WTC11 (cell line): ENCODE measurements at places on chromosomes 3 and 15. TPM values are rescaled to one million over a fixed set of nuclear protein-coding genes. Genes with fewer than 3 reads are reported as not detected.

- DNase-seq, result no peak
Observed at GRCh38 chr3:117523418-117523817, 813.8 kb downstream of the TUSC7 start.

DNA sequence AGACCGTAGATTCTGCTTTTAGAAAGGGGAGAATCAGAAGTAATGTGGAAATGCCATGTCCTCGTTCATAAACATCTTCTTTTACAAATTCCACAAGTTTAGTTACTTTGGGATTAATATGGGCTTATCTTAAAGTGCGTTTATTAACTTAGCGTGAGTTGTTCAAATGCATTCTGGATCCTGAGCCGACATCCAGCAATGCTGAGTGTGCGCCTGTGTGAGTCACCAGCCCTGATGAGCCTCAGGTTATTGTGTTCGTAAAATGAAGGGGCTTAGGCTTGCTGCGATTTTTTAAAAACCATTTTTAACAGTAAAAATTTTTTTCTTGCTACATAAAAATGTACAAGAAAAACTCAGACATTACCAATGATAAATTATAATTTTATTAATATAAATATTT is 57.9 kb downstream of the TFRC start:
- no peak for DNase-seq

DNA sequence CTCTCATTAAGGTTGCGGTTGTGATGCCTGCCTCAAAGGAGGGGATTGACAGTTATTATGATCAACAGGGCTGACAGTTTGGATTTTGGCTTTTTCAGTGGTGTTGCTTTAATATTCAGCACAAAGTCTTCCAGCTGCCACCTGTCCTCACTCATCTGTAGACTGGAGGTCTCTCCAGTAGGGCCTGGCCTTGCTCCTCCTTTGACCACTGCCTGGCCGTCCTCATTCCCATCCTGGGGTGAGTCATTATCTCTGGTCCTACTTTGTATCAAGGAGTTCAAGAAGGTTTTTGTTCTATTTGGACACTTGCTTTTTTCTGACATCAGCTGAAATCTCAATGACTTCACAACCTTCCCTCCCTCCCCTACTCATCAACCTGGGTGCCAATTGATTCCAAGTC is 95.1 kb upstream of the ZPLD1 start:
- no peak for DNase-seq

DNA sequence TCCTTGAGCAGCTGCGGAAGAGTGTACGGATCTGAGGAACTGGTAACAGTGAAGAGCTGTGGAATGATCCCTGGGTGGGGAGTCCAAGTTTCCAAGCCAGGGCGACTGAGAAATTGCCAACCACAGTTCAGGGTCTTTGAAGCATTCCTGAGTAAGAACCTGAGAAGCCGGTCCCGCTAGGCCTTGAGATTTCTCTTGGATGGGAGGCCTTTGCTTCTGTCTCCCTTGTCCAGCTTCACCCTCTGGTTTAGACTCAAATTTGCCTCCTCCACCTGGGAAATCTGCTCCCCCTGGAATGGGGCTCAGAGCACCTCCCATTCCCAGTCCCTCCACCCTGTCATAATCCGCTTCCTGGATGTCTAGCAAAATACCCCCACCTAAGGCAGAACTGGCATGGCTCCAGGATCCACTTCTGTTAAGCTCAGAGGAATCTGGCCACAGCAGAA is 127.7 kb upstream of the DLG1 start:
- no peak for DNase-seq

GRCh38 chr3:73710340-73710739 is 85.6 kb upstream of the PDZRN3 start:
- no peak for DNase-seq

GRCh38 chr3:16993227-16993626 is 108.5 kb downstream of the PLCL2 start:
- DNase-seq, result no peak

- no peak for DNase-seq
Observed at GRCh38 chr3:12959838-12960378, 113.3 kb downstream of the IQSEC1 start.

GRCh38 chr15:89917442-89918101 is 4.8 kb upstream of the ARPIN start:
- DNase-seq, result no peak

DNA sequence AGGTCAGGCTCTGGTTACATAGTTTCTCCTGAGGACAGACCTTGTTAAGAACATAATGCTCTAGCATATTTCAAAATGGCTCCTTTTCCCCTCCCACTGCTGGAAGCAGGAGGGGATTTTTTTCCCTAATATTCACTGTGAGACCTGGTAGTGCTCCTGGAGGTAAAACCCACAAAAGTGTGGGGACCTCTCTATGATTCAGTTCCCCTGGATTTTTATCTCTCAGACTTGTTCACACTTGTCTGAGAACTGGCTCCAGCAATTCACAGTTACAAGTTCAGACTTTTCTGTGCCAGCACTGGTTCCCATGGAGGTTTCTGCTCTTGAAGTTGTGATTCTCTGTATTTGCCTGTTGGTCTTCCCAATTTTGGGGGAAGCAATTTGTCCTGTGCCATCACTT is 36.3 kb upstream of the PCOLCE2 start:
- DNase-seq, result no peak

DNA sequence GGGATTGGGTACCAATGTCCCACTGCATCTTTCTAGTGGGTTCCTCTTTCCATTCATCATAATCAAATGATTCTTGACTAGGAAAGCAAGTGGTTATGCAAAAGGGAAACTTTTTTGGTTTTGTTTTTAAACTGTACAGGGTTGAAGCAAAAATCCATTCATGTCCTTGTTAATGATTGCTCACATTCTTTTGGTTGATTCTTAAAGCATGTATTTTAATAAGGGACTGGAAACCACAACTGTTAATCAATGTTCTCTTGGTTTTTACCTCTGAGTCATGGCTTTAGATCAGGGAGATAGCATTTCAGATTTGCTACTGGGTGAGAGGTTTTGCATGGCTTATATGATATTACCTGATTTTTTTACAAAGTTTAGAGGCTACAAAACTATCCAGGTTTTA is 371.7 kb upstream of the RGMA start:
- DNase-seq, result no peak

DNA sequence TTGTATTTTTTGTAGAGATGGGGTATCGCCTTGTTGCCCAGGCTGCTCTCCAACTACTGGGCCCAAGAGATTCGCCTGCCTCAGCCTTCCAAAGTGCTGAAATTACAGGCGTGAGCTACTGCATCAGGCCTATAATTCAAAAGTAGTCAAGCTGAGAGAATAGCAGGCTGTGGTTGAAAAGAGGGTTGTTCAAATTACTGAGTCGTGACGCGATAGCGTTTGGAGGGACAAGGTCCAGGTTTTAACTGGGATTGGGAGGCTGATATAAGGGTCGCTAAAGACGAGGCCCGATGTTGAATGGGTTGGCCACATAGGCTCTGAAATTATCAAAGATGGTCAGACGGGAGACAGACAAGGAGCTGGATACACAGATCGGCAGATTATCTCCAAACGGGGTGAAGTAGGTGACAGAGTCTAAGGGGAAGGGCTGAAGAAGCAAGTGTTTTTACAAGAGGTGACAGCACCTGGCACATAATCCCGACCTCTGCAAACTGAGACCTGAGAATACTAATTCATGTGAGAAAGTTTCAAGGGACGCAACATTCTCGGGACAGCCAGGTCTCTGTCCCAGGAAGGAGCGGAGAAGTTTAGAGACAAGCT is 759 bp upstream of the ARID3B start:
- no peak for DNase-seq

- DNase-seq, result no peak
Observed at GRCh38 chr3:37808656-37809055, 53.0 kb upstream of the CTDSPL start.

DNA sequence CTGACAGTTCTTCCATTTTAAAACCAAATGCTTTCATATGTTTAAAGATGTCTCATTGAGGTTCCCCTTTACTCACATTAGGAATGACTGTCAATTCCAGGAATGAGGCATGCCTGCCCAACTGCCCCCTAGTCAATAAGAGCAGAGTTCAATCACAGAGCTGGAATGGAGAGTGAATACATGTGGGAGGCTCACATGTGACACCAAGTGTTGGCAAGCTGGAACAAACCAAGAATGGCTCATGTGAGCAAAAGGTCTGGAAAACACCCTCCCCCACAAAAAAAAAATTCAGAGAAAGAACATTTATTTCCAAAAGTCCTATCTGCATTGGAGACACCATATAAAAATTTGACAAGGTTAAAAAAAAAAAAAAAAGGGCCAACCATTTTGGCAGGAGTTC is 3.7 kb downstream of the PBRM1 start:
- DNase-seq, result no peak

DNA sequence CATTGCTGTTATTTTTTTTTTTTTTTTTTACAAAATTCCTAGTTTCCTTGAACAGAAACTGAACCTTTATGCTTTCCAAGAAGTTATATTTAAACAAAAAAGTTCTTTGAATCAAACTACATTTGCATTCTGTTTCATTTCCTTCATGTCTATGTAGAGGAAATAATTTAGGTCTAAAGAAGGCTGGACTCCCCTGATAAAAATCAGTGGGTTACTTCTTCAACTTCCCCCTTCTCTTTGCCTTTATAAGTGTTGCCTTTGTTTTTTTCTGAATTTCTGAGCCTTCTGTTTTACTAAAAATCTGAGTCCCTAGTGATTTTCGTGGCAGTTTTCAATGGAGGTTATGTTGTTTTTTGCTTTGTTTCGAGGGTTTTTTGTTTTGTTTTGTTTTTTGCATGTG is 152.8 kb downstream of the CHDH start:
- DNase-seq, result no peak

DNA sequence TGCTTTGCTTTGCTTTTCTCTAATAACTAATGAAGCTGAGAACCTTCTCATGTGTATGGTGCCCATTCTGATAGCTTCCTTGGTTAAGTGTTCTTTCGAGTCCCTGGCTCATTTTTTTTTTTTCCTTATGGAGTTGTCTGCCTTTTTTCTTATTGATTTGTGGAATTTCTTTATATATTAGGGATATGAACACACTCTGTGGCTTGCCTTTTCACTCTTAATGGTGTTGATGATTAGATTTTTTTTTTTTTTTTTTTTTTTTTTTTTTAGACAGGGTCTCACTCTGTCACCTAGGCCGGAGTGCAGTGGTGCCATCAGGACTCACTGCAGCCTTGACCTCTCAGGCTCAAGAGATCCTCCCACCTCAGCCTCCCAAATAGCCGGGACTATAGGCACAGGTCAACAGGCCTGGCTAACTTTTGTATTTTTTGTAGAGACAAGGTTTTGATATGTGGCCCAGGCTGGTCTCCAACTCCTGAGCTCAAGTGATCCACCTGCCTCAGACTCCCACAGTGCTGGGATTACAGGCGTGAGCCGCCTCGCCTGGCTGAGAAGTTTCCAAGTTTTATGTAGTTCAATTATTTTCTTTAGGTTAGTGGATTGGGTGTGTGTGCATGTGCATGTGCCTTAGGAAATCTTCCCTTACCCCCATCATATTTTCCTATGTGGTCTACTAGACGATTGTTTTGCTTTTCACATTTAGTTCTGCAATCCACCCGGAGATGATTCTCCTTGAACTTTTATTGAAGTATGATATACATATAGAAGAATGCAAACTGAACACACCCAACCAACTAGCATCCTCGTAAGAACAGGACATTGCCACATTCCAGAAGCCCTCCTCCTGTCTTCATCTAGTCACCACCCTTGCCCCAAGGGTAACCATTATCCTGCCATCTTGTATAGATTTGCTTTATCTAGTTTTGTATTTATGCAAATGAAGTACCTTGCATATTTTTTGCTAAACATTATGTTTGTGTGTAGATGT is 1.7 kb upstream of the SNRPA1 start:
- no peak for DNase-seq

- no peak for DNase-seq
Observed at GRCh38 chr3:101890716-101891115, 41.4 kb downstream of the NFKBIZ start.

Gene TM4SF4
- 0.92 to 2.0 TPM (median 1.4 TPM) in 3 replicates for total RNA-seq

Gene KBTBD12
- total RNA-seq, result 0.22 to 0.66 TPM (median 0.30 TPM) in 3 replicates

Gene KNL1
- 18.4 to 24.0 TPM (median 21.1 TPM) in 3 replicates for total RNA-seq

Gene PLSCR1
- total RNA-seq, result 44.4 to 58.1 TPM (median 48.1 TPM) in 3 replicates

Gene VPS13C
- total RNA-seq, result 20.9 to 23.5 TPM (median 21.6 TPM) in 3 replicates
